H54 (cell line): ENCODE measurements at places on chromosomes 16 and 17.

DNA sequence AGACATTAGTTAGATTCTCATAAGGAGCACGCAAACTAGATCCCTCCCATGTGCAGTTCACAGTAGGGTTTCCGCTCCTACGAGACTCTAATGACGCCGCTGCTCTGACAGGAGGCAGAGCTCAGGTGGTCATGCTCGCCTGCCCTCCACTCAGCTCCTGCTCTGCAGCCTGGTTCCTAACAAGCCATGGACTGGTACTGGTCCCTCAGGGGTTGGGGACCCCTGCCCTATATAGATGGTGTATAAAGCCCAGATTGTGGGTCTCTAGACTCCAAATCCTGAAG lies 52.1 kb upstream of the LYRM9 start:
- DNase-seq: no peak

DNA sequence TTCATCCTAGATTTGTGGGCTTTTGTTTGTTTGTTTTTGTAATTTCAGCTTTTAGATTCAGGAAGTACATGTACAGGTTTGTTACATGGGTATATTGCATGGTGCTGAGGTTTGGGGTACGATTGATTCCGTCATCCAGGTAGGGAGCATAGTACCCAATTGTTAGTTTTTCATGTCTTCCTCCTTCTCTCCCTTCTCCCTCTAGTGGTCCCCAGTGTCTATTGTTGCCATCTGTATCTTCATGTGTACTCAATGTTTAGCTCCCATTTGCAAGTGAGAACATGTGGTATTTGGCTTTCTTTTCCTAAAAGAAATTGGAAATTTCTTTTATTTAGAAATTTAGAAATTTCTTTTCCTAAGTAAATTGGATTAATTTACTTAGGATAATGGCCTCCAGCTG lies 37.1 kb upstream of the BCAS3 start:
- no peak for DNase-seq

DNA sequence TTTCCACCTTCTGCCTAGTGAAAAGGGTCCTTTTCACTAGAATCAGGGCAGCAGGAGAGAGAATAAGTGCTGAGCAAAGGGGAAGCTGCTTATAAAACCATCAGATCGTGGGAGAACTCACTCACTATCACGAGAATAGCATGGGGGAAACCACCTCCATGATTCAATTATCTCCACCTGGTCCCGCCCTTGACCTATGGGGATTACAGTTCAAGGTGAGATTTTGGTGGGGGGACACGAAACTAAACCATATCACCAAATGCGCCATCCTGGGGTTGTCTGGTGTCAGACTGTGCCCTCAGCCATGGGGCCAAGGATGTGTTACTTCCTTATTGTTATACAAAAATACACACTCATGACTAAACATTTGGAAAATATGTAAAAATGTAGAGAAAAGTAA lies 10.4 kb upstream of the KATNB1 start:
- DNase-seq: no peak

GRCh38 chr16:79469999-79470398 lies 130.5 kb downstream of the MAF start:
- no peak for DNase-seq
